ENCODE measurements at places on chromosomes 5 and 9. TPM values are rescaled to one million over a fixed set of nuclear protein-coding genes. Genes with fewer than 3 reads are reported as not detected.

- H3K4me3 ChIP-seq, result no peak overlapping the region
- DNase-seq, result no peak
- no peak overlapping the region for H3K27ac ChIP-seq
- H3K36me3 ChIP-seq, result no peaks in the 10 kb centered on the region
Observed at GRCh38 chr9:353077-353476, 138.4 kb downstream of the DOCK8 start.

BASP1 gene
- total RNA-seq, result 79.3 TPM

MEF2C gene
- total RNA-seq, result 58.3 TPM

ELOVL7 gene
- not detected for total RNA-seq

DNA sequence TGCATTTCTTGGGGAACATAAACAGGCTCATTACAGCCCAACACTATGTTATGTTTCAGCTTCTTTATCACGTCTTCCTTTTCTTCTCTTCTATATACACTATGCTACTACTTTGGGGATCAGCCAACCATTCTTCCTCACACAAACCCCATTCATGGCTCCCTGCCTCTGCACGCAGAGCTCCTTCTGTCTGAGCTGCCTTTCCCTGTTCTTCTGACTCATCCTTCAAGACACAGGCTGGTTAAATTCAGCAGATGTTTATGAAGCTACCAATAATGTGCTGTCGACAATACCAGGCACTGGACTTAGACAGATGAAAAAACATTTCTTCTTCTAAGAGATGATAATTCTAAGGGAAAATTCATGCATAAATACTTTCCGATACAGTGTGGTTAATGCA is 102.5 kb upstream of the TXNDC8 start:
- no peak overlapping the region for H3K4me3 ChIP-seq
- no peak overlapping the region for H3K27ac ChIP-seq
- DNase-seq, result no peak

- H3K27me3 ChIP-seq, result no peaks in the 10 kb centered on the region
- no peaks in the 10 kb centered on the region for H3K36me3 ChIP-seq
- DNase-seq, result no peak
- peaks cover 10% of the 10 kb centered on the region for H3K4me1 ChIP-seq
- H3K27ac ChIP-seq, result no peak overlapping the region
Observed at GRCh38 chr9:26237256-26237655, 559.0 kb upstream of the TUSC1 start.

CCDC171 gene
- total RNA-seq, result 1.6 TPM

LAMC3 gene
- 0.12 TPM for total RNA-seq

DNA sequence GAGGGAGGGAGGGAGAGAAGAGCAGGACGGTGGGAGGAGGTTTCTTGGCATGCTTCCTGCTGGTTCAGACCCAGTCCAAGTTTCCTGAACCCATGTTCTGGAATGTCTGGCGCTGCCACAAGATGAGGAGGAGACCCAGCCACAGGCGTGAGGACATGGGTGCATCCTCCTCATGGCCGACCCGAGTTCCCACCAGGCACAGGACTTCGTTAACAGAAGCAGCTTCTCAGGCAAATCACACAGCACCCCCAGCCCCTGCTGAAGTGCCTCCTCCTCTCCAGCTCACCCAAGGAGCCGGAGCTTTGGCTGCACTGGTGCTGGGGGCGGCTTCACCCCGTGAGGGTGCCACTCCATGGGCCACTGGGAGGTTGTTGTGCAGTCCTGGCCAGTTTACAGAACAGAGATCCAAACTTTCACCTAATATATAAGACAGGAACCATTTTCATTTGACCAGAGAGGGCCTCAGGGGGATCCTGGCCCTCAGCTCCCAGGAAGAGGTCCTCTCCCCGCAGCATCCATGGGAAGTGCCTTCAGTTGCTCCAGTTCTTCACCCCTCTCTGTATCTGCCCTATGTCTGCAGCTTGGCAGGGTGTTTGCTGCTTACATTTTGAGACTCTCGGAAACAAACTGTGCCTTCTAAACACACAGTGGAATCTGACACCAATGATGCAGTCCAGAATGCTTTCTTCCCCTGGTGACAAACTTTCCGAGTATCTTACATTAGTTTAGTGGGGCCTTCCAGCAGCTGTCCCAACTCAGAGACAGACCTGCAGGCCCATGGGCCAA is 10.2 kb upstream of the NKD2 start:
- DNase-seq, result no peak
- H3K27me3 ChIP-seq, result peaks cover 9% of the 10 kb centered on the region
- no peaks in the 10 kb centered on the region for H3K4me1 ChIP-seq
- no peak overlapping the region for H3K27ac ChIP-seq

- no peak overlapping the region for H3K27ac ChIP-seq
- no peak overlapping the region for H3K4me3 ChIP-seq
- no peaks in the 10 kb centered on the region for H3K27me3 ChIP-seq
- H3K4me1 ChIP-seq, result no peaks in the 10 kb centered on the region
- no peak for DNase-seq
Observed at GRCh38 chr5:54278036-54278830, 32.1 kb downstream of the ARL15 start.

Data from endothelial cell of umbilical vein (primary cell).